Left hindlimb (tissue), 1 donor: ENCODE measurements at places on chromosomes 3 and 15.

- DNase-seq = no peak
These were observed 8.4 kb upstream of the SLCO2A1 start for GRCh38 chr3:134038071-134038491.

DNA sequence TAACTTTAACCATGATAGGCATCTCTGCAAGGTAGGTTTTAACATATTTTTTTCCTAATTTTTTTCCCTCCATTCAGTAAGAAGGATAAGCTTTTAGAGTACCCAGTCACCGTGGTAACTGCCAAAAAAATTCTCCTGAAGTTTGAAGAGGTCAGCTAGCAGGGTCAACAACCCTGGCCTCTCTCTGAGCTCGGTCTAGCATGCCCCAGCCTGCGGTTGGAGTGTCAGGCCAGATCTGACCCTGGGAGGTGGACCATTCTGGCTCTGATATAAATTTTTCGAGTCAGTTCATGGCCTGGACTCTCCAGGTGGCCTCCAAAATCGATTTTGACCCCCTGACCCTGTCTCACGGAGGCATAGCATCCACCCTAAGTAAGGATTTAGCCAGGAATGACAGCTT lies 29.7 kb downstream of the SOX2 start:
- no peak for DNase-seq

DNA sequence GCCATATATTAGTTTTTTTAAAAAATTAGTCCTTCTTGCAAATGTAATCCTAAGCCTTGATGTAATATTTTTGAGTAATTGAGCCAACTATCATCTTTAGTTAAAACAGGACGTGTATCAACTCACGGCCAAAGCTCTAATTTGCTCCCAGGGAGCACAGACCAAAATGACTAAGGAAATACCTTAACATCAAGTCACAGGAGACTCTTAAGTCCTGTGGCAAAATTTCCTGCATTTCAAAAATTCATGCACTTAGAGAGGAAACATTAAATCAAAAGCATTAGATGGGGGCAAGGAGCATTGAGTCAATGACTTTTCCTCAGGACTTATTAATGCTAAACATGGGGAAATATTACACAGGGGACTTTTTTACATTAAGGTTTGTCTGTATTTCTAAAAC lies 276.0 kb downstream of the MFSD1 start:
- no peak for DNase-seq

DNA sequence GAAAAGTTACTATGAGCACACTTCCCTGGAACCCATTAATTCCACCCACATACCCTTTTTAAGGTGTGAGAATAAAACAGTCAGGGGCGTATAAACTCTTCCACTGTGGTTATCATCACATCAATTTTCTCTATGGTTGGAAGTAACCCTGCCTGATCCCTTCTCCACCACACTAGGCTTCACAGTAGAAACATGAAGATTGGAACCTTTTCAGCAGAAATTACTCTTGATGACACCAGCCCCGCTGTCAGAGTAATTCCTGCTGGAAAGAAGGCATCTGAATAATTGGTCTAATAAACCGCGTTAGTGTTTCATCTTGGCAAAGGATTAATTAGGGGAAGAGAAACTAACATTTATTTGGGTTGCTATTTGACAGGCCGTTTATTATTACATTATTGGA lies 278.4 kb downstream of the MFSD1 start:
- no peak for DNase-seq

GRCh38 chr3:138945709-138946662 lies 951 bp downstream of the FOXL2 start:
- no peak for DNase-seq

DNA sequence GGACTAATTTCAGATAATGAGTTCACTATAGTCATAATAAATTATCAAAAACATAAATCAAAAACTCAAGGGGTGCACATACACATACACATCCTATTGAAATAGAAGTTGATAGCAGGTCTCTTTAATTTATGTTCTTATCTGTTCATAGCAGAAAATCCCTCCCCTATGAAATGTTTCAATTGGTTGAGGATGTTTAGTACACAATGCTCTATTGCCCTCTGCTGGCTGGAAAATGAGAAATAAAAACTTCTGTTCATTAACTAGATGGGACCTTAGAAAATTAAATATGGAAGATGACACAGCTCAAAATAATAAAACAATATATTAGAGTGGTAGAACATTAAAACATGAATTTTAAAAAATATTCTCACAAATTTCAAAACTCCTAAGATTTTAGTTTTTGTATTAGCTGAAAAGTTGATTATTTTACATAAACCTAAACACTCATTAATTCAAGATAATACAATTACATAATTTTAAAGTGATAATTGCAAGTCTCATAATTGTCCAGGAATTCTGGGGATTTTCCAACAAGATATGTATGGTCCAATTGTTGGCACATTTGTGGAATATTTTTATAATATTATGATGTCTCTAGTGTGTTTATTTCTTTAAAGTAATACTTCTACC lies 735.0 kb downstream of the ROBO1 start:
- no peak for DNase-seq

- no peak for DNase-seq
These were observed 35.0 kb upstream of the CAPN7 start for GRCh38 chr3:15171096-15171495.

DNA sequence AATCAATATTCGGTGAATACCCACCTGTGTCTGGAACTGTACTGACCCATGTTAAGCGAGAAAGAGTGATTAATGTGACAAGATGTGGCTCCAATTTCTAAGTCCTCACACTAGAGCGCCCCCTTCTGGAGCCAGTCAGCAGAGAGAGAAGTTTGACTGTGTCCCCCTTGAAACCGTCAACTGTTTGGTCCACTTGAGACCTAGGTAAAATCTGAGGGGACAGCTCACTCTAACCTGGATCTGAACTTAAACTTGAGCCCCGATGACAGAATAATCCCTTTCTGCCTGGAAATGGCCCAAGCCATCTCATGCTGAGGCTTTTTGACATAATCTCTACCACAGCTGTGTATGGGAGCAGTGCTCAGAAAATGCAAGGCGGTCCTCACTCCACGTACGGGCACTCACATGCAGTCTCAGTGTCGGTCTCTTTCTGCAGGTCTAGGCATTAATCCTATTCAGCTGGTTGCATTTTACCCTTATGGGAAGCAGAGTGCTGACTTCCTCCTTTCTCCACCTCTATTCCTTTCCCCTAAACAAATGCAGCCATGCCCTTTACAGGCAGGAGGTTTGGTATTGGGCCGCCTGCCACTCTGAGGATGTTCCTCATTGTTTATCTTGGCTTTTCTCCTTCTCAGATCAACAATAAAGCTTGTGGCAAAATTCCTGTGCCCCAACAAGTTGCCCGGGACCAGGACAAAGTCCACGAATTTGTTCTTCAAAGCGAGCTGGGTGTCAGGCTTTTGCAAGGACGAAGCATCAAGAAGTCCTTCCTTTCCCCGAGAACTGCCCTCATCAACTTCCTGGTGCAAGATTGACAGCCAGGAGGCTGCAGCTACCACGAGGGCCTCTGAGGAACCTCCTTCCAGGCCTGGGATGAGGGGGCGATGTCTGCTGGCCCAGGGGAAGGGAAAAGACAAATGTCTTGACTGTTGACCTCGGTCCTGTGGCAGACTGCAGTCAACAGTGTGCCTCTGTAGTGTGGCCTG lies 47.5 kb upstream of the LIMD1 start:
- no peak for DNase-seq

DNA sequence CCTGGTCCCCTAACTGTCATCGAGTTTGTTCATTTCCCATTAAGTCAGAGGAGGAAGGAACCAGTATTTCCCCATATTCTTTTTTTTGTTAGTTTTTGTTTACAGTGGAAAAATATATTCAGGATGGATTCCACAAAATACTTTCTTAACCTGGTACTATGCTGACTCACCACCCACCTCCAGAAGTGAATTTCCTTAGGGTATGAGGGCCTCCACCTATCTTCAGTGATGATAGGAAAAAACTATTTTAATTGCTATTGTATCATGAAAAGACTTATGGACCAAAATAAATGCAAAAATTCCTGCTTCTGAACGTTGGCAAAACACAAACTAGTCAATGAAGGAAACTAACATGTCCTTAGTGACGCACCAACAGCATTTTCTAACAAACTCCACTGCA lies 64.2 kb upstream of the FOXP1 start:
- DNase-seq = no peak

DNA sequence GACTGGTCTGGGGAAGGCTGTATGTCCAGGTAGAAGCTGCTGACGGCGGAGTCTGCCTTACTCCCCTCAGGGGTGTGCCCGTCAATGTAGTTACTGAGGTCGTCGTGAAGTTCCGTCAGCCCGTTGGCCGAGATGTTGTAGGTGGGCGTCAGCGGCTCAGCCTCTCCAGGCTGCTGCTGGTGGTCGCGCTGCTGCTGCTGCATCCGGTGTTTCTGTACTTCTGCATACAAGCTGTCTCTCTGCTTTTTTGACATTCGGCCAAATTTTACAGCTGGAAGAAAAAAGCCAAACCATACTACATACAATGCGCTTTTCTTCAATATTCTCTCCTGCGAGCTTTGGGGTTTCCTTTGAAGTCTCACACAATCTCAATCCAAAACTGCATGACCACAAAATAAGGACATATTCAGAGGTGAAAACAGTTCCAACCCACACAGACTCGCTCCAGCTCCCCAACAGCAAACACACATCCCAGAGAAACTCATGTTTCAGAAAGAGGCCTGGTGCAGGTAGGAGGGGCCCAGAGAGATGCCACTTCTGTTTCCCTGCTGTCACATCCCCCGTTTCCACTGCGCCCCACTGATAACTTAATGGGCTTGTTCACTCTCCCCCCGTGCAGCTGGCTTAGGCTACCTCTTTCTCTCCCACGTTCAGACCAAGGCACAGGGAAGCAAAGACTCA lies 32.5 kb upstream of the ICE2 start:
- peak; percentile 39 for DNase-seq

- peak; percentile 31 for DNase-seq
These were observed 1.9 kb downstream of the RAP2B start for GRCh38 chr3:153163756-153164550.

DNA sequence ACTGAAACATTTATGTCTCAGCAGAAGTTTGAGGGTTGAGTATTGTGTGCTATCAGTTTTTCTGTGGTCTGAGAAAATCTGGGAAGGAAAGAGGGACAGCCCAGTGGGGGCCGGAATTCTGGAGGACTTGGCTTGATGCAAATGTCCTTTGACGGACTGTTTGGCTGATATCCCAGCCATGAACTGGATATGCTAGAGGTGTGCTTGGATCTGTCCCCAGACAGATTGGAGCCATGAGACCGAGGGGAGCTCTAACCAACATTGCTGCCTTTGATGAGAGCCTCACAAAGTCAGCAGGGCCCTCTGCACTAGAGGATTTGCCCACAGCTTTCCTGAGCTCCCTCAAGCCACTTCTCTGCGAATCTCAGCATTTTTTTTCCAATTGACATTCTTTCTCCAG lies 405.6 kb downstream of the NTRK3 start:
- no peak for DNase-seq

DNA sequence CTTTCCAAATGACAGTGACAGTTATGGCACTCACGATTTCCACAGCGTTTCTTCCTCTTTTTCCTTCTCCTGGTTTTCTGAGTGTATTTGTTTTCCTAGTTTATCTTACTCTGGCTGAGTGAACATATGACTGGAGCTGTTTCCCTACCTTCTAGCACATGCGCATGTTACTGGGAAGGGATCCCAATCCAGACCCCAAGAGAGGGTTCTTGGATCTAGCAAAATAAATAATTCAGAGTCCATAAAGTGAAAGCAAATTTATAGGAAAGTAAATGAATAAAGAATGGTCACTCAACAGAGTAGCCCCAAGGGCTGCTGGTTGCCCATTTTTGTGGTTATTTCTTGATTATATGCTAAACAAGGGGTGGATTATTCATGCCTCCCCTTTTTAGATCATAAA lies 23.8 kb downstream of the METTL6 start:
- DNase-seq = peak; percentile 65

DNA sequence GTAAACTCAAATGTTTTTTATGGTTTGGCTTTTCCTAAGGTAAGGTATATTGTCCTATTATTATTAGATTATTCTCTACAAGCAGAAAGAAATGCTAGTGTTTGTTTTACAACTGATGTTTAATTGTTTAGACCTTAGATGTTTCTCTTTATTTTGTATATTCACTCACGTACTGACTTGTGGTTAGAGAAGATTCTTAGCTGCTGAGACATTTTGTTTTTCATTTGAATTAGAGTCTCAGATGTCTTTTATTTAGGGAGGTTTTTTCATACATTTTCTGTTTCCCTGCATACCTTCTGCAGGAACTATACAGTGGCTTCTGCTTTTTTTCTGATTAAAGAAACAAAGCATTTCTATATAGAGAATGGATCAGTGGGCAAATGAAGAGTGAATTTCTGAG lies 110.9 kb downstream of the MYRIP start:
- no peak for DNase-seq
